ENCODE measurements at places on chromosomes 2 and 18.

GRCh38 chr2:25402477-25402876, 60.8 kb upstream of the DNMT3A start:
- DNase-seq, result no peak

GRCh38 chr2:7634409-7634808, 717.2 kb downstream of the RNF144A start:
- DNase-seq, result no peak

- DNase-seq, result no peak
Measured at GRCh38 chr2:176504440-176504839, 235.2 kb downstream of the MTX2 start.

DNA sequence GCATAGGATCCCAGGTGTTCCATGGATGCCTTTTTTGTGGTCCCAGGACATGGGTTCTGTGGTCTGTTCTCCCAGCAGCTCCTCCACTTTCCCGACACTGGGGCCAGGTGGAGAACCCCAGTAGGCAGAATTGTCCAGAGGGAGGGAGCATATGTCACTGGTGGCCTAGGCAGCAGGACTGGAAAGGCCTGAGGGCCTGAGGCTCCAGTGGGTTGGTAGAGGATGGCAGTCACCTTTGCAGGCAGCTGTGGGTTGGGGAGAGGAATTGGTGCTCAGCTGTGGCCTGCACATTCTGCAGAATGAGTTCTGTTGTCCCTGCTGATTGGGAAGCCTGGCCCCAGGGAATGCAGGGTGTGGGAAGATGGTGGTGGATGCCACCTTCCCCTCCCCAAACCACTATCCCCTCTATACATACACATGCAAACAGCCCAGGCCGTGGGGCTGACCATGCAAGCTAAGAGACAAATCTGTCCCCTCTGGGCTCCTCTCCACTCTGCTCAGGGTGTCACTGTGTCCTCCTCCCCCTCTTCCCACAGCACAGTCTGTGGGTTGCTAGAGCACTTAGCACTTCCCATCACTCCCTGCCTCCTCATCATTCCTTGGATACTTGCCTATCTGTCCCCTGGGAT, 11.4 kb downstream of the CTIF start:
- DNase-seq, result no peak

DNA sequence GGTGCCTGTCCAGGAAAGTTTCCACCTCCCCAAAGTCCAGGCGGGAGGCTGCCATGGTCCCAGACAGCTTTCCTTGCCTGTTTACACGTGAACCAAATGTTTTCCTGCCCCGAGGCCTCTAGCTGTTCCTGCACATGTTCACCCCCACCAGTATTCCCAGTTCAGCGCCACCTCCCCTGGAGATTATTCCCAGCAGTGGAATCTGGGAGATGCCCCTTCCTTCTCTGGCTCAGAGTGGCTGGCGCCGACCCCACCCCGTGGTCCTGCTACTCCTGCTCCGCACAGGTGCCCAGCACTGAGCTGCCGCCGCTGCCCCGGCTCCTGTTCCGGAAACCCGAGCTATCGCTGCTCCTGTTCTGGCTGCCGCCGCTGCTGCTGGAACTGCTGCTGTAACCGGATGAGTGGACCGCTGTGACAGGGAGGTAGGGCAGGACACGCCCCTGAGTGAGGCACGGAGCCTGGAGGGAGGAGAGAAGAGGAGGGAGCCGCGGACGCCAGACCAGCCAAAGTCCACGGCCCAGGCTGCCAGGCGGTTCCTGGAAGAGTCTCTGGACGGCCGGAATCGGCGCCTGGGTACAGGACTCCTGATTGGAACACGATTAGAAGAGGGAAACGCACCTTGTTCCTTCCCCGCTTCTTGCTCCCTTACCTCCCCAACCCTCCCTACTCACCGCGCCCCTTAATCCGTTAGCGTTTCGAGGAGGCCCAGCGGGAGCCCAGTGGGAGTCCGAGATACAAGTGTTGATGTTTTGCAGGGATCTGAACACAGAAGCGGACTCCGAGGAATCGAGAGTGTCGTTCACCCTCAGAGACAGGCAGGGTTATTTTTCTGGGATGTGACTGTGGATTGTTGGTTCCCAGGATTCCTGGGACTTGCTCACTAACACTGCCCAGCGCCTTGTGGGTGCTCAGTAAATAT, at the start of gene PDE11A:
PDE11A (minus strand) TSS at position 395 of the 919 bp plus-strand sequence; CDS start at position 55, 340 bp downstream.
- peak; percentile 63 for DNase-seq

All from neuronal stem cell (in vitro differentiated cells).